ENCODE measurements at places on chromosomes 5 and 9.

DNA sequence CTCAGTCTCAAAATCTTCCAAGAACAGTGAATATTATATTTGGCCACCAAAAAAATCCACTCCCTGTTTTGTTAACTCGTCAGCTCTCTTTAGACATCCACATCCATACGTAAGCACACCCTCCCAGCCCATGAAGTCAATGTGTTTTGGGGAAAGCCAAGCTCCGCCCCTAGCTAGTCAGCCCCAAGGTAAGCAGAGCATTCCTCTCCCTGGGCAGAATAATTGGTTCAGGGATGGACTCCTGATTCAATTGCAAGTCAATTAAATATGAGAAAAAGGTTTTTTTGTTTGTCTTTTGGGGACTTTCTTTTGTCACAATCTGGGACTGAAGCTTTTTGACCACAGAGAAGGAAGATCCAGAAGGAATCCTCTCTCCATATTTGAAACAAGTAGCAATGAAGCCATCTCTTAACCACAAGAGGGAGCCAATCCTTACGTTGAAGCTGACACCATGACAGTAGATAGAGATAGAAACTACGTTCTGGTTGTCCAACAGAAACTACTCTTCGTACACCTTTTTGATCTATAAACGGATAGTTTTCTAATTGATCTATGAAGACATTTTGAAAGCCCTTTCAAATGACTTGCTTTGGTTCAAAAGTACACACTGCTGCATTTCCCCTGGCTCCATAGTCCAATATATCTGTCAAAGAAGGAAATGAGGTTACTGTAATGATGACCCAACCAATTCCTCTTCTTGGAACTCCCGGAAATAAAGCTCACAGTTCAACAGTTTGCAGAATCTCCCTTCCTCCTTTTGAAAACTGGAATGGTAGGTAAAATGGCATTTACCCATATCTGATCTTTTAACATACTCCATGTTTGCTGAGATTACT, 166.4 kb downstream of the TLE1 start:
- DNase-seq, result peak; percentile 46

DNA sequence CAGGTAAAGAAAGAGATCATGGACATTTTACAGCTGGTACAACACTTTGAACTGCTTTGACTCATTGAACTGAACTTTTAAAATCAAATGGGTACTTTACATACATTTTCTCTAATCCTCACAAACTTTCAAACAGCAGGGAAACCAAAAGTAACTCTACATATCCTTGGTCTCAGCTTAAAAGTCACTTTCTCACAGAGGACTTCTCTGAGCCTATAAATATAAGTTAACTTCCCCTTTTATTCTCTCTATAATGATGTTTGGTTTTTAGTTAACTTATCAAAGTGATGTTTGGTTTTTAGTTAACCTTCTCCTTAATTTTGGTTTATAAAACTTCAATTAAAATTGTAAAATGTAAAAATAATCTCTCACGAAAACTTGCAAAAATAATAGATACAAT, 209.8 kb downstream of the MCTP1 start:
- DNase-seq, result no peak

- no peak for DNase-seq
These were observed 1.5 kb downstream of the TOR4A start for GRCh38 chr9:137278721-137279711.

DNA sequence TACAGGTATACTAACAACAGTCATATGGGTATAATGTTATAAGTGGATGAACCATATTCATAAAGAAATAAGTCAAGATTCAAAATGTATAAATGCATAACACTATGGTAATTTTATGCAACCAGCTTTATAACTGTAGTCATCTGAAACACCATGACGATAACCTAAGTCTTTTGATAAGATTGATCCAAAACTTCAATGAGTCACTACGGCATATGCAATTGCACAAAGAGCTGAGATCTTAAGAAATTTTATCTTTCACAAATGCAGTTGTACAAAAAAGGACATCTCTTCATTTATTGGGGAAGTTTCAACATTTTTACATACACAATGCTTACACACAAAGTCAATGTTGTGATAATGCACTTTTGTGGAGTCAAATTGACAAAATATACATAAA, 20.3 kb downstream of the FAM81B start:
- DNase-seq, result no peak

DNA sequence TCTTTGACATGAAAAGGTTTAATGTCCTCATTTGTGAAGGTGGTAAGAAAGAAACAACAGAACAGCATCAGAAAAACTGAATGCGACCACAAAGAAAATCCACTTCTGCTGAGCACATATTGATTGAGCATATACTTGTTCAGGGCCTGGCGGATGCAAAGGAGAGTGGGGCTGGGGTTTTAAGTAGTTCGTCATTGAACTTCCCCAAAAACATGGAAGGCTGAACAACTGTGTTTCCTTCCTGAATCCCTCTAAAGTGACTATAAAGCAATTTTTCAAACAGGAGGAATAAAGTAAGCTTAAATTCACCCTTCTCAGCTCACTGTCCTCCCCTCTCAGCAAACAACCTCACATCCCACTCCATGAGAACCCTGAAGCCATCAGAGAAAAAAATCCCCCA, 262.9 kb downstream of the AGTPBP1 start:
- DNase-seq, result no peak

GRCh38 chr5:53448851-53449250, 31.6 kb upstream of the FST start:
- DNase-seq, result no peak

- DNase-seq, result no peak
These were observed 38.9 kb downstream of the GABRB2 start for GRCh38 chr5:161507591-161507990.

DNA sequence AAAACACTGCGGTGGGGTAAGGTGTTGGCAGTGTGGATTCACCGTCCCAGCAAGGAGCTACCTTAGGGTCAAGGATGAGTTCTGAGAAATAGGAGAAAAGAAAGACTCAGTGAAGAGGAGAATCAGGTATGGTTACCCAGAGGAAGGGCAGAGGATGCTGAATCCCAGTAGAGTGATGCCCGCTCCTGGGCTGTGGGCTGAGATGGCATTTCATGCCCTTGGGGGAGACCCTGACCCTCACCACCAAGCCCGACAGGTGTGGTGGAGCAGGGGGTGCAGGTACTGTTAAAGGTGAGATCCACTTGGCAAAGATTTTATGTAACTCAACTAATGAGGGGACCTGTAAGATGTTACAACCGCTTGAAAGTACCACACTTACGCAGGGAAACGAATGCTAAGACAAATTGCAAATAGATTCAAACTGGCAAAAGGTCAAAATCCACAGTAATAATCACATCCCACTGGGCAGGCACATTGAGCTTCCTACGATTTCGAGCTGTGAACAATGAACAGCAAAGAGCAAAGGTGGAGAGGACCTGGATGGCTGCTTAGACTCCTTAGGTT, 2.1 kb downstream of the RNU6ATAC start:
- no peak for DNase-seq

DNA sequence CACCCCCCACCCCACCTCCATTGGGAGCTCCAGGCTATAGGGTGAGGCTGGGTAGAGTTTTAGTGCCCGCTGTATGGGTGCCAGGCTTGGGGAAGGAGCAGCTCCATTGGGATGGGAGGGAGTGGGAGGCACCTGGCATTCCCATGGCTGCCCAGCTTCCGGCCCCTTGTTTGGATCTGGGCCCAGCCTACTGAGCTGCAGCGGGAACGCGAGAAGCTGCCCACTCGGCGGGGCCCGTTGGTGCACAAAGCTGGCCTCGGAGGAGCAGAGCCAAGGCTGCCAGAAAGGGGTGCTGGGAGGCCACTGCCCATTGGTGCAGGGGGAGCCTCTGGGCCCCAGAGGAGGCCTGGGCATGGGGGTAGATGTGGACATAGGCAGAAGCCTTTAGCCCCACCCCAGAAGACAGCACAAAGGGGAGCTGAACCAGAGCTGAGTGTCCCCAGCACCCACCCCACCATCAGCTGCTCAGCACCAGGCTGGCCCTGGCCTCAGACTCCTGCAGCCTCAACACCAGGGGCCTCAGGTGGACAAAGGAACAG, 4.4 kb downstream of the LCN9 start:
- DNase-seq, result no peak

GRCh38 chr5:35852084-35852734, 4.5 kb upstream of the IL7R start:
- DNase-seq, result no peak

GRCh38 chr9:8868632-8869031, 1069.1 kb upstream of the DMAC1 start:
- no peak for DNase-seq

Measured in D341Med (cell line).